ENCODE measurements at places on chromosomes 1 and 21.

GRCh38 chr1:227905573-227906487, 41.9 kb downstream of the WNT9A start:
- no peak for DNase-seq

GRCh38 chr1:3002349-3003038, 18.8 kb upstream of the ACTRT2 start:
- DNase-seq, result no peak

DNA sequence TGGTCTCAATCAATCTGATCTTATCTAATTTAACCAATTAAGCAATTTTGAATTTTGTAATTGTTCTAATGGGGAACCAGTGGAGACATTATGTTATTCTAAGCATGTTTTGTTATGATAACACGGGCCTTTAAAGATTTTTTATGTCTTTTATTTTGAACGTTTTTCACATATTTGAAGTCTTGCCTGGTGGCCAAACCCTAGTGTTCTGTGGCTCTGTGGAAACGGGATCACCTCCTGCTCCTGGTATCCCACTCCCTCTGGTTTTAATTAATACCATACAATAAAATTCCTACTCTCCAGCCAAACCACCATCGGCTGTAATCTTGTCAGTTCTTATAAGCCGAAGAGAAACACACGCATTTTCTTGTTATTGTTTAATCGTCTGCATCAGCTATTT, 22.9 kb upstream of the LMO4 start:
- DNase-seq, result no peak

DNA sequence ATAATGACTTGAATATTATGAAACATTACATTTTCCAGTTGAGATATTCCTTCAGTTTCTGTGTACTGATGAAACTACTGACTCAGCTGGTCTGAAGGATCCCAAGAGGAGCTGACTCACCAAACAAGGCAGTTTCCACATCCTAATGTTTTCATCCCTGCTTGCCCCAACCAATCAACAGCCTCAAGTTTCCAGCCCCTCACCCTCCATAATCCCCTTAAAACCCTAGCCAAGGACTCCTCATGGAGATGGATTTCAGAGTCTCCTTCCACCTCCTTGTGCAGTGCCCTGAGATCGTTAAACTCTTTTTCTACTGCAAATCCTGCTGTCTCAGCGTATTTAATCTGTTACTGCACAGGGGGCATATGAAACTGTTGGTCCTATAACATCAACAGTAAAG, 83.1 kb upstream of the HAO2 start:
- DNase-seq, result no peak

DNA sequence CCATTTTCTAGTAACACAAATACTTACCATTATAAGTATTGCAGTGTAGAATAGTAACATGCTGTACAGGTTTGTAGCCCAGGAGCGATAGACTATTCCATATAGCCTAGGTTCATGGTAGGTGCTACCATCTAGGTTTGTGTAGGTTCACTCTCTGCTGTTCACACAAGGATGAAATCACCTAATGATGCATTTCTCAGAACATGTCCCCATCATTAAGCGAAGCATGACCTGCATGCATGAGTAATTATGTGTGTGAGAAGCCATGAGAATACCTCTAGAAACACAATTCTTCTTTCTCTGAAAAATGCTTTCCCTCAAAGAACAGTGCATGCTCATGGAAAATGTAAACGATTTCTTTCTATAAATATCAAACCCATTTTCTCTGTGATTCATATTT, 69.3 kb downstream of the NR5A2 start:
- DNase-seq, result no peak

GRCh38 chr21:25127007-25127406, 480.3 kb downstream of the MRPL39 start:
- no peak for DNase-seq

DNA sequence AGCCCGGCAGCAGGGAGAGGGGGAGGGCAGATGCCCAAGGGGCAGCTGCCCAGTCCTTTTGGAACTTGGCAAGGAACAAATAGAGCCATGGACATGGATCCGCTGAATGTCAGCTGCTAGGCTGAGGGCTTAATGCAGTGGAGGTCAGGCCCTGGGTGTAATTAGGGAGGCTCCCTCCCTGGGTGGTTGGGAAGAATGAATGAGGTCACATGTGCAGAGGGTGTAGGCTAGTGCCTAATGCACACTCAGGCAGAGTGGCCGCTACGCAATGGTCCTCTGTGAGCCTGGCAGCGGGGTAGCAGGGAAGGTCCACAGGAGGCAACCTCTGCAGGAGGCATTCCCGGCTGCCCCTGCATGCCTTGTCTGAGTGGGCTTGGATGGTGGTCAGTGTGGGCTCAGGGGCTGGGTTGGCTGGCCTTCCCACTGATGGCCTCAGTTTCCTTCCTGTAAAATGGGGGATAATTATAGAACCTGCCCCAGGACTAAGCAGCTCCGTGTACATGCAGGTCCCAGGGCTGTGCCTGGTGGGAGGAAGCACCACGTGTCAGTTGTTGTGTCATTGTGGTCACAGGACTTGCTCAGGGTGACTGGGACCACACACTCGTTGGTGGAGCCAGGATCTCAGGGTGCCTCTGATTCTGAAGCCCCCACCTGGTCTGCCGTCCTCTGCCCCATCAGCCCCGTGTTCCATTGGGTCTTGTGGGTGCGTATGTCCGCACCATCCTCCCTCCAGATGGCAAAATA, 81.6 kb upstream of the ACTL8 start:
- no peak for DNase-seq

DNA sequence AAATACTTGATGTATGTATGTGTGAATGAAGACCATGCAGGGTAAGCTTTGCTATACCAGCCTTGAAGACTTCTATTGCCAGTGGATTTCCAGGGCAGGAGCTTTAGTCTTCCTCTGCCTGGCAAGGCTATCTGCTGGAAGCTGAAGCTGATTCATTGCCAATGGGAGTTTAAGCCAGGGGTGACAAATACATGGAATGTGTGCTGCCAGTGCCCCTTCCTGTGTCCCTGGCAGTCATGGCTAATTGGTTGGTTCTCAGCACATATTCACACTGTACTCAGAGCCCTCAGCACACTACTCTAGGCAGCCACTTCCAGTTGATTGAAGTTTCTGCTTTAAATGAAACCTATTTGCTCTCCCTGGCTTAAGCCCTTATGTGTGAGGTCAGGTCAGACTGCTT, 1.5 kb downstream of the ZSCAN20 start:
- no peak for DNase-seq

- no peak for DNase-seq
These were observed 97.0 kb downstream of the RASAL2 start for GRCh38 chr1:178190881-178191280.

DNA sequence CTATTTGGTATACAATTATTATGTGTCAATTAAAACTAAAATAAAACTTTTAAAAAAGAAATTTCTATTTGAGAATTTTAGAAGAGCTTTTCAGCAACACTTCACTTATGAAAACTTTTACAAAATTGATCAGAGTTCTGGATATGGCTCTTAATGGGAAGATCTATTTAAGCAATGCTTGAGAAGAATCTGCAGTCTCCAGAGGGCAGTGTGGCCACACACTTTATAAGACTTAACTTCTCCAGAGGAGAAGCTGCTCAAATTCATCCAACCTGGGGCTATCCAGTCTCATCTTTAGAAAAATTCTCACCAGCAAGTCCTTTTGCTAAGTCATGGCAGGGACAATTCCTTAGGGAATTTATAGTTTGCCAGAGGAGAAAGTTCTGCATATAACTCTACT, 25.2 kb upstream of the AGO1 start:
- DNase-seq, result peak; percentile 33

- no peak for DNase-seq
These were observed 20.2 kb upstream of the GPR137B start for GRCh38 chr1:236122176-236122575.

DNA sequence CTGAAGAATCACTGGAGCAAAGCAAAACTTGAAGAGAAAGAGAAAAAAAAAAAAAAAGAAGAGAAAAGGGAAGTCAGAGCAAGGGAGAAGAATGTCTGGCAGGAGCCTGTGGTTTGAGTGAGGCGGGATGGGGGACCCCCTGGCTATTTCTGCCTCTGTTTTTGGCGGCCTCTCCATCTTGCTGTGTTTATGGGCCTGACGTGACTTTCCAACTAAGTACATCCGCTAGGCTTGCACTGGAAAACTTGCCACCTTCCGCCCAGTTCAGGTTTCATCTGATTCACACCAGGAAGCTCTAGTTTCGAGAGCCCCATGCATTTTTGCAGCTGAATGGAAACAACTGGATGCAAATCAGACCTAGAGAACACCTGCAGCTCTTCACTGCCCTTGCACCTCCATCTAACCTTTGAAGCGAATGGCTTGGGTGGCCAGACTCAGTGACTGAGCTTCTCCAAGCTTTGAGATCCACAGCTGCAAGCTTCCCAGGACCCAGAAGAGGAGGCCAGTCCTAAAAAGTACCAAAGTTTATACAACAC, 28.0 kb downstream of the TBX15 start:
- DNase-seq, result no peak

GRCh38 chr21:40686526-40686925, 160.4 kb downstream of the DSCAM start:
- DNase-seq, result no peak

DNA sequence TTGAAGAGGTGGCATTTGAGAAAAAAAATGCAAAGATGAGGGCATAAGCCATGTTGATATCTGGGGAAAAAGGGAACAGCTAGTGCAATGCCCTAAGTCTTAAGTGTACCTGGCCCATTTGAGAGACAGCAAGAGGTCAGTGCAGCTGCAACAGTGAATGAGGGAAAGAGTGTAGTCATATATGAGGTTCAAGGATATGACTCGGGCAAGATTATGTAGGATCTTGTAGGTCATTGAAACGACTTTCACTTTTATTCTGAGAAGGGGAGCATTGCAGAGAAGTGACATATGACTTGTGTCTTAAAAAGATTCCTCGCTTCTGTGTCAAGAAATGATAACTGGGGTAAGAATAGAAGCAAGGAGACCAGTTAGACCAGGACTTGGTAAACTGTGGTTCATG, 31.0 kb downstream of the NTMT2 start:
- DNase-seq, result no peak

- DNase-seq, result no peak
These were observed 51.3 kb downstream of the DNAJC6 start for GRCh38 chr1:65360648-65361047.

- no peak for DNase-seq
These were observed 171.6 kb upstream of the KAZN start for GRCh38 chr1:14426854-14427253.

- no peak for DNase-seq
These were observed 11.8 kb upstream of the FMOD start for GRCh38 chr1:203362720-203363025.

DNA sequence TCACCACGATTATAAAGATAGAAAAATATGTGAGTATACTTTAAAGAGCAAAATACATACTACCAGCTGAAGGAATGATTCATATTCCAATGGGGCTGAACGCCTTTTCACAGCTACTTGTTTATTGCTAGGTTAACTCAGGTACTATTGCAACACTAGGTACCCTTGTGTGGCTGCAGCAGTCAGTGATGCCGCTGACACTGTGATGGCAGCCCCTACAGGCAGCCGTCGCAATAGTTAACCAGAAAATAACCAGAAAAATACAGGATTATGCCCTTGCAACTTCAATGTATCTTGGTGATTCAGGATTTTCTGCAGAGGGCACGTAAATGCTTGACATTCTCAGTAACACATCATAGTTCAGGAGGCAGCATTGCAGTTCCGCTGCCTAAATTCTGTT, 1.6 kb upstream of the MARK1 start:
- no peak for DNase-seq

DNA sequence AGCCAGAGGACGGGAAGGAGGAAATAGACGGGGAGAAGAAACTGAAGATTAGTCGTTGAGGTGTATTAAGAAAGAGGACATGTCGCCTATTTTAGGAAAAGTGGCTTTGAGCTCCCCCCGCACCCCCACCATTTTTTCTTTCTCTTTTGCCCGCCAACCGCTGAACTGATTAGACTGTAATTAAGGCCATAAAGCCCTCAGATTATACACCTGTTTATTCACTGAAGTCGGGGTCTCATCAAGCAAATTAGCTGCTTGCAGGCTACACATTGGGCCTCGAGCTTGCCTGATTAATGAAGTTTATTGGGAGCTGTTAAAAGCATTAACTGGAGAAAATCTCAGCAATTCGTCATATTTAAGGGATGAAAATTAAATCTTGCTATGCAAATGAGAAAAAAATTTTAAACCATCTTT, 119.4 kb upstream of the RRP15 start:
- DNase-seq, result no peak

- no peak for DNase-seq
These were observed 10.9 kb upstream of the ARID1A start for GRCh38 chr1:26684763-26685508.

GRCh38 chr1:9150582-9151327, 21.9 kb upstream of the GPR157 start:
- DNase-seq, result no peak

GRCh38 chr1:24369801-24370200, 43.8 kb downstream of the STPG1 start:
- DNase-seq, result no peak

DNA sequence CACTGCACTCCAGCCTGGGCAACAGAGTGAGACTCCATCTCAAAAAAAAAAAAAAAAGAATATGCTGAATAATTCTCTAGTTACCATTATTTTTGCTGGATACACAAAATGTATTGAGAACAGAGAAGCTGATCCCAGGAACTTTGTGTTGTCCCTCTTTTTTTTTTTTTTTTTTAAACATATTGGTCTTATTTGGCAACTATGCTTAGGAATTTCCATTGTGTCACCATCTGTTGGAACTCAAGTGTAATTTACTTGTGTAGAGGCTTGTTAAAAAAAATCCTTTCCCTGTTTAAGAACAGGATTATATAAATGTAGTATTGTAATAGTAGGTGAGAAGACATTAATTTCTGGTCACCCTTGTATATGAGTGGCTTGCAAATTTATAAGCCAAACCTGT, 28.6 kb downstream of the CAMSAP2 start:
- DNase-seq, result no peak

GRCh38 chr1:105636052-105636451, 1420.4 kb upstream of the PRMT6 start:
- DNase-seq, result no peak

GRCh38 chr1:213054733-213055591, 3.9 kb downstream of the RPS6KC1 start:
- DNase-seq, result peak; percentile 38

GRCh38 chr1:150548632-150549495, at the start of gene ADAMTSL4:
Gene ADAMTSL4, plus strand, starts transcription at chr1:150549408. Its CDS starts 2,881 bp downstream, at chr1:150552289.
- DNase-seq, result peak; percentile 35

All from AML-193 (cell line).